MCF 10A (cell line): ENCODE measurements at places on chromosomes 2 and 18.

DNA sequence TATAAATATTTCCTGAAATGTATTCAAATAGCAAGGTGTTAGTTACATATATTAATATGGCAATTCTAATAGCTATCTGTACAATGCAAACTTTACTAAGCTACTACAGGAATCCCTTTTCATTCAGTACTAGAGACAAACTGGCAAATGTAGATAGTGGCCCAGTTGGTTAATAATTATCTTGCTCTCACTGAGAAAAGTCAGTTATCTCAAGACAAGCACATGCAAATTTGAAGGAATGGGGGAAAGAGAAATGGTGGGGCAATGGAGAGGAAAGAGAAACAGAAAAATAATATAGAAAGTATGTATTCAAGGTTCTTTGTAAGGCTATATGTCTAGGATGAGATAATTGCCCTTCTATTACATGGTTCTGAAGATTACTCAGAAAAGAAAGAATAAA, 280.0 kb downstream of the FIGN start:
- H3K36me3 ChIP-seq: no peaks in the 10 kb centered on the region
- H3K4me1 ChIP-seq: no peaks in the 10 kb centered on the region
- H3K27ac ChIP-seq: no peak overlapping the region
- no peak overlapping the region for H3K4me3 ChIP-seq
- DNase-seq: no peak

DNA sequence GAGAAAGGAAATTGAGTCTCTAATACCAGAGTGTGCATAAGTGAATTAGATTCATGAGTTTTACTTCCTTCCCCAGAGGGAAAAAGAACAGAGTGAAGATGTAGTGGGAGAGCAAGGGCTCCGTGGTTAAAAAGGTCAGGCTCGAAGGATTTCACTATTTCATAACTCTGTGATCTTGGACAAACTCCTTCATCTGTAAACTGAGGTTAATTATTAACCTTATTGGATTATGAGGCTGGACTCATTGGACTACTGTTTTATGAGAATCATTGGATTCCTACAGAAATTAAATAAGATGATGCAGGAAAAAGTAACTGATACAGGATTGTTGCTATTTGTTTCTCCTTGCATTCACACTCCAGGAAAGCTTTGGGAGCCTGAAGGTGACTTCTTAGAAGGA, 45.0 kb downstream of the SRD5A2 start:
- no peak overlapping the region for H3K27ac ChIP-seq
- no peaks in the 10 kb centered on the region for H3K4me1 ChIP-seq
- no peak for DNase-seq
- no peaks in the 10 kb centered on the region for H3K36me3 ChIP-seq

DNA sequence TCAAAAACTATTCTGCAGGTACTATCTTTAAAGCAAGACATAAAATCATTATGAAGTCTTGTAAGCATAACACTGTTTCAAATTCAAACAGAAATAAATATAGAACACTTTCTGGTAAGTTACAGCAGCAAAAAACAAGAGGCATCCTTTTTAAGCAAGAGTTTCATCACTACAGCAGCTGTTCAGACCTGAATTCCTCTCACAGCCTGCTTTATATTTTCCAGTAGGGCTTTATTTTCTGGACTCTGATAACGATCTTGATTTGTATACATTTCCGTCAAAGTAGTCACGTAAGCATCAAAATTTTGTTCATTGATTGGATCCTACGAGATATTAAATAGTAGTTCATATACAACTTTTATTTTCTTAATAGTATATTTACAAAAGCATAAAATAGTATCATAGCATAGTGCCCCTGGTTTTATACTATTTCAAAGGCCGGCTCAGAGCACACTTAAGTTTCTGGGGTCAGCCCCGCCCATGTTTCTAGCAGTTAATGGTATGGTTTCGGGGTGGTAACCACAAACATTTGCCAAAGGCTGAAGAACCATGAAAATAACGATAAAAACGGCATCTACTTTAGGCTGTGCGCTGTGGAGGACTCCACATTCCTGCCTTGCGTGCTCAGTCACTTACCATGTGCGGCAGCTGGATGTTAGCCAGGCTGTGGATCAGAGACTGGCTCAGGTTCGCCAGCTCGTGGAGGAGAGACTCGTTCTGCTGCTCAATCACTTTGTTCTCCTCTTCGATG, 47.5 kb upstream of the PXDN start:
- H3K27me3 ChIP-seq: no peaks in the 10 kb centered on the region
- H3K36me3 ChIP-seq: no peaks in the 10 kb centered on the region
- peak; percentile 39 for DNase-seq
- no peak overlapping the region for H3K27ac ChIP-seq
- peaks cover 8% of the 10 kb centered on the region for H3K4me1 ChIP-seq

- H3K36me3 ChIP-seq: no peaks in the 10 kb centered on the region
- no peak for DNase-seq
- H3K4me3 ChIP-seq: no peak overlapping the region
- no peaks in the 10 kb centered on the region for H3K27me3 ChIP-seq
- no peak overlapping the region for H3K27ac ChIP-seq
- H3K4me1 ChIP-seq: peaks cover 5% of the 10 kb centered on the region
Observed at GRCh38 chr2:222333397-222333796, 34.6 kb upstream of the PAX3 start.

- no peaks in the 10 kb centered on the region for H3K36me3 ChIP-seq
- H3K27ac ChIP-seq: no peak overlapping the region
- H3K27me3 ChIP-seq: peaks cover 20% of the 10 kb centered on the region
- no peak overlapping the region for H3K4me3 ChIP-seq
- DNase-seq: peak; percentile 11
- no peaks in the 10 kb centered on the region for H3K4me1 ChIP-seq
Observed at GRCh38 chr18:64972545-64972944, 778.3 kb upstream of the CDH7 start.

DNA sequence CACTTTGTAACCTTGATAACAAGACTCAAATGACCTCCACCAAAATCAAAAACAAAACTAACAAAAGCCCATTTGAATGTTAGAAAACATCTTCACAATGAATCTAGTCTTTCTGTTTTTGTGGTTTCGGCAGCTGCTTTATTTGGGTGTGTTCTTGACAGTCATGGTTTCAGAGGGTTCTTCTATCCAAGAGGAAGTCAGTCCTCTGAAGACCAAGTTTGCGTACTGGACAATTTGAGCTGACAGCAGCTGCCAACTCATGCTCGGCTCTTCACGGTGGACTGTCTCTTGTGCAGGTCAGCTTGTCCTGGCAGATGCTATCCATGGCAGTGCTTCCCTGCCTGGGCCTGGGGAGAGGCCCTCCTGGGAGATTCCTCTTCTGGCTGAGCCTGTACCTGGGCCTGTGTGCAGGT, 91.0 kb downstream of the TMEM17 start:
- H3K4me3 ChIP-seq: no peak overlapping the region
- H3K27me3 ChIP-seq: no peaks in the 10 kb centered on the region
- H3K4me1 ChIP-seq: peaks cover 22% of the 10 kb centered on the region

GRCh38 chr2:65916785-65917295, 484.4 kb upstream of the SPRED2 start:
- peaks cover 11% of the 10 kb centered on the region for H3K4me1 ChIP-seq
- H3K36me3 ChIP-seq: no peaks in the 10 kb centered on the region
- no peak overlapping the region for H3K27ac ChIP-seq
- H3K4me3 ChIP-seq: no peak overlapping the region
- no peaks in the 10 kb centered on the region for H3K27me3 ChIP-seq
- DNase-seq: no peak
